ENCODE measurements at places on chromosomes 16 and 17.
A peak's percentile ranks its signal among the peaks of the same experiment; 100 is the strongest.

DNA sequence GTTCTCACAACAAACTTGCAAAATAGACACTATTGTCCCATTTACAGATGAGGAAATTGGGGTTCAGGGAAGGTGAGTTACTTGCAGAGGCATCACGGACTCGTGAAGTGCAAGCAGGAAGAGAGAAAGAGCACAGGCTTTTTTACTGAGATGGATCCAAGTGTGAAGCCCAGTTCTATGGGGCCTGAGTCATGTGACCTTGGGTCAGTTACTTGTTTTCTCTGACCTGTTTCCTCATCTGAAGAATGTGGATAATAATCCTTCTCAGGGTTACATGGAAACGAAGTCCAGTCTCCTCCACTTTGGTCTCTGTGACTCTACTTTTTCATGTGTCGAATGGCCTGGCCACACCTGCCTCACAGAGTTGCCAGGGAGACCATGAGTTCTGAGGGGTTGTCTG is 134.4 kb downstream of the SPACA3 start:
- DNase-seq: no peak

DNA sequence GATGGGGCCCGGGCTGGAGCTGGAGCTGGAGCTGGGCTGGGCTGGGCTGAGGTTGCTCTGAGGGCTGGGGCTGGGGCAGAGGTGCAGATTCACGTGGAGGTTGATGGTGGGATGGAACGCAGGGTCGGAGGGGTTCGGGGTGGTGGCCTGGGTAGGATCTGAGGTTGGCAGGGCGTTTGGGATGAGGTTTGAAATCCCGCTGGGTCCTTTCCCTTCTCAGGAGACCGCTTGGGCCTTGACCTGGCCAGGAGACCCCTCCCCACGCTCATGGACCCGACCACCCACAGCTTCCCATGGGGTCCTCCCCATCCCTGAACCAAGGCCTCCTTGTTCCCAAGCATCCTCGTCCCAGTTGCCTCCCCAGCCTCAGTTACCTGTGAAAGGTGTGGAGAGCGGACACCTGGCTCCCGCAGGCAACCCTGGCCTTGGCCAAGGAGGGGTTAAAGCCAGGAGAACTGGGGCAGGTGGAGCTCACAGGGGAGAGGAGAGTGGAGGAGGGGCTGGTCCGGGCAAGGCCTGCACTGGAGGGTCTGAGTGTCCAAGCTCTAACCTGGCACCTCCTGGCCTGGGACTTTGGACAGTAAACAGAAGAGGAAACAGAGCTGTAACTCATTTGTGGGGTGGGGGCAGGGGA is at the start of gene ASGR2:
Gene ASGR2 (minus strand): TSS at position 582 of the 634 bp plus-strand sequence. CDS start 582 bp downstream, outside the sequence.
- no peak for DNase-seq

- no peak for DNase-seq
Measured at GRCh38 chr16:17306745-17307144, 164.0 kb downstream of the XYLT1 start.

DNA sequence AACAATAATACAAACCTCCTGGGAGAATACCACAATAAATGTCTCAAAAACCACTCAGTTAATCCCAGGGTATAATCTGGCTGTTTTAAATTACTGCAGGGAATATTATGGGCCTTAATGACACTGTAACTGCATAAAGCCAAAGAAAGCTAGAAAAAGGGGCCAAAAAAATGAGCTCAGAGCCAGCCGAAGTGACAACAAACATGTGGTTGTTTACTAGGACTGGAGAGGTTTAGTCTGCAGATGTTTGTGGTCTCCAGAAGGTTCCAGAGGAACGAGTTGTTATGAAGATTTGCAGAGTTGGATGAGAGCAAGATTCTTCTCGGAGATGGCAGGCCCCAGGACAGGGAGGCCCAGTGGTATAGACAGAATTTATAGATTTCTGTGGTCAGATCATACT is 97.1 kb upstream of the AKTIP start:
- peak; percentile 20 for DNase-seq

DNA sequence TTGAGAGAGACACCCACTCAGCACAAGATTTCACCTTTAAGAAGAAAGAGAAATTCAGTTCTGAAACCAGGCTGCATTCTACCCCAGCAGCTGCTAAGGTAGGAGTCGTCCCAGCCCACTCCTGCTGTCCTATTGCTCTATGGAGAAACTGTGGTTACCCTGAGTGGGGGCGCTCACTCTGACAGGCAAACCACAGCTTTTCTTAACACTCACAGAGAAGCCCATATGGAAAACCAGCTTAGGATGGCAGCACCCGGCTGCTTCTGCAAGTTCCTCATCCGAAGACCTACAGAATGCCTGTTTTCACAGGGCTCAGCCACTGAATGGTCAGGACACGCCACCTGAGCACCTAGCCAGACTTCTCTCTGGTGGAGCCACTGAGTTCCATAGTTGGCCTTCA is 7.5 kb downstream of the ATP5PD start:
- no peak for DNase-seq

- no peak for DNase-seq
Measured at GRCh38 chr17:173166-173911, 8.1 kb downstream of the DOC2B start.

- DNase-seq: no peak
Measured at GRCh38 chr17:57466521-57466920, 210.2 kb downstream of the MSI2 start.

GRCh38 chr17:30197416-30197815 is 38.1 kb downstream of the SLC6A4 start:
- DNase-seq: no peak

DNA sequence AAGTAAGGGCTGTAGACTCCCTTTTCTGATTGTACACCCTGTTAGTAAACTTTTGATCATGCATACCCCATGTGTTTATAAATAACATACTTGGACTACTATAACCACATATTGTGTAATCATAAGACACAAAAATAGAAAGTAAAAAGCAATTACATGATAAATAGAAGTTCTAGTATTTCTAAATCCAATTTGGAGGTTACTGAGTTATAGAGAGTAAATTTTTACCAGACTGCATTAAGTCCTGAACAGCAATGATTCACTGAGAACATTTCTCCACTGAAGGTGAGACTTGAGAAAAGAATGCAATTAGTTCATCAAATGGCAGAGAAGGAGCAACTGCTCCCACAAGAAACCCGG is 7.7 kb upstream of the TBKBP1 start:
- no peak for DNase-seq

DNA sequence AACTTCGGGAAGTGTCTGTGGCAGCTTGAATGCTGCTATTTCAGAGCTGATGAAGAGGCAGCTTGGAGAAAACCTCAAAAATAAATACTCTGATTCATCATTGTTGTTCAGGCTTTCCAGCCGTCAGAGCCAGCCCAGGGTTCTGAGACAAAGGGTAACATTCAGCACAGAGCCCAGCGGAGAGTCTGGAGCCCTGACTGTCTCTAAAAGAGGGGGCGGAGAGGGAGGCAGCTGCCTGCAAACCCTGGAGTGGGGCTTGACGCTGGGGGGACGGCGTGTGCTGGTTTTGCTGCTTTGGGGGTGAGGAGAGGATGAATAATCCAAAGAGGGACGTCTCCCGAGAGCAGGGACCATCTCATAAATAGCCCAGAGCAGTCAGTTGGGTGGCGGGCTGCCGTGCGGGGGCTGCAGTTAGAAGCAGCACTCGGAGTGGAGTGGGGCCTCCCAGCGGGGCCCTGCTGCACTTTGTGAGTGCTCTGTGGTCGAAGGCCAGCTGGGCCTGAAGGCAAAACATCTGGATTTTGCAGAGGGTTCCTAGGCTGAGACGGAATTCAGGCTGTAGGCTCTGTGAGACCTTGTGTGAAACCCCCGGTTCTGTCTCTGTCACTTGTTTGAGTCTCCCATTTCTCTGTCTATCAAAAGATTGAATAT is 237.8 kb downstream of the PRKCA start:
- no peak for DNase-seq

DNA sequence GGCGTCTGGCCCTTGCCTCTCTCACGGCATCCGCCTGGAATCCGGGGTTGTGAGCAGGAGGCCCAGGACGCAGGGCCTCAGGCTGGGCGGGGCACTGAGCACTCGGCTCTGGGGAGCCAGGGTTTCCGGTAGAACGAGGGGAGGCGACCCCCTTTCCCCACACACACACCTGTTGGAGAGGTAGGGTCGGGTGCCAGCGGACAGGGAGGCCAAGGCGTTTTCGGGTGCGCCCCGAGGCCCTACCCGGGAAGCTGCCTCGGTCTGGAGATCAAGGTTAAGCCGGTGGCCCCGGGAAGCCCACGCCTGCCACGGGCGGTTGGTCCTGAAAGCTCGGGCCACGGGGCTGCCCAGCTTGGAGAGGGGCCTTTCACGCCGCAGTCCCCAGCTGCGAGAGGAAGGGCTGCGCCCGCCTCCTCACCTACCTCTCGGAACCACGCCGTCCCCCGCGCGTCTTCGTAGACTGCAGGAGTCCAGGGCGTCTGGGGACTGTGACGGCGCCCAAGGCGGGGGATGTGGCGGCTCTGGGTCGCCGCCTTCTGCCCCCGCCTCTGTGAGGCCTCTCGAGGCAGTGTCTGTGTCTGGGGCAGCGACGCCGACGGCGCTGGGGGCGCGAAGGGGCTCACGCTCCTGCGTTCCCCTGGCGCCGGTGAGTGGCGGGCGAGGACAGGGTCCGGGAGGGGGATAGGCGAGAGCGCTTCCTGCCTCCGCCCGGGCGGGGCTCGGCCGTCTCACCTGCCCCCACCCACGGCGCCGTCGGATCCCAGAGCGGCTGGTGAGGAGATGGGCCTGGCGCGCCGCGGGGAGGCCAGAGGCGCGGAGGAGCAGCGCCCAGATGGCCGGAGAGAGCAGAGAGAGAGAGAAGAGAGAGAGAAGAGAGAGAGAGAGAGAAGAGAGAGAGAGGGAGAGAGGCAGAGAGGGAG is 20.3 kb upstream of the HOXB9 start:
- DNase-seq: no peak

GRCh38 chr16:47019568-47019967 is 46.1 kb upstream of the DNAJA2 start:
- no peak for DNase-seq

DNA sequence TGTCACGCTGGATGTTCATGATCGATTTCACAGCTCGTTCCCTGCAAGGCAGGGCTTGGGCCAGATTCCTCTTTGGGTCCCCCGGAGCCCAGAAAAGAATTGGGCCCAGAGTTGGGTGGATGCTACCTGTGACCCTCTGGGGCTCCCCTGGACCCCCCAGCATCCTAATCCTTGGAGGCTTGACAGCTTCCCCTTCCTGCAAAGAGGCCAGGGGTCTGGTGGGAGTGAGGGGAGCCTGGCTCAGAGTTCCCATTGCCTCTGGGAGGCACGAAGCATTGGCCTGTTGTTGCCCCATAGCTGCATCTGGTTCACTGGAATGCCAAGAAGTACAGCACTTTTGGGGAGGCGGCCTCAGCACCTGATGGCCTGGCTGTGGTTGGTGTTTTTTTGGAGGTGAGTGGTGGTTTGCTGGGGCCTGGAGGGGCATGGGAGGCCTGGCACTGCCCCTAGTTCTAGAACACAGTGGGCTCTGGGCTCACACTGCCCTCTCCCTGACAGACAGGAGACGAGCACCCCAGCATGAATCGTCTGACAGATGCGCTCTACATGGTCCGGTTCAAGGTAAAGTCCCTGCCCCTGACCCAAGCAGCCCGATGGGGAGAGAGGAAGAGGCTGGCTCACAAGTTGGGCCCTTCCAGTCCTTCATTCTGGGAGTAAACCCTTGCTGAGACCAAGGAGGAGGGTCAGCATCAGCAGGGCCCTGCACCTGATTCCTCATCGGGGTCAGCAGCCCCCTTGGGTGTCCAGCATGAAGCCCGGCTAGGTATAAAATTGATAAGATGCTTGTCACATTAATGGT is 7.2 kb downstream of the CA7 start:
- DNase-seq: no peak

GRCh38 chr16:456891-457483 is 31.5 kb downstream of the RAB11FIP3 start:
- no peak for DNase-seq

DNA sequence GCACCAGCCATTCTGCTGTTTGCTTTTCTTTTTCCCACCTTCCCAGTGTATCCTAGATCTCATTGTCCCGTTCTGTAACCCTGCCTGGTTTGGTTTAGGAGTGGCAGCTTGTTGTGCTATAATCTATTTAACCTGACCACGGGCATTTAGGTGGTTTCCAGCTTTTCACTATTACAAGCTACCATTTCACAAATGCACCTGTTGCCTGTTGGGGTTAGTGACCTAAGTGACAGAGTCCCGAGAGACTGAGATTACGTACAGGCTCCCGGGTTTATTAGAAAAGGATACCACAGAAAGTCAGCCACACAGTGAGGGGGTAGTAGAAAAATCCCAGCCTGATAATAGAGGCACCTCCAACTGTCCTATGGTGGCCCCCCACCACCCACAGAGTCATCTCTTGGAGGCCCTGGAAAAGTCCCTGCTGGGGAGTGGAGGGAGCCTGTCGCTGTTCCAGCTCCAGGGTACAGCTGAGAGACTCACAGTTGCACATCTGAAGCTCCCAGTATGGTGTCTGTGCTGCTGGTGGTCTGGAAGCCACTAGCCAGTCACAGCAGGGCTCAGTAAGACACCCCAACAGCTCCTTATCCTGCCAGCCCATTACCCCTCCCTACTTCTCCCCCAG is 21.2 kb downstream of the CLEC16A start:
- no peak for DNase-seq

DNA sequence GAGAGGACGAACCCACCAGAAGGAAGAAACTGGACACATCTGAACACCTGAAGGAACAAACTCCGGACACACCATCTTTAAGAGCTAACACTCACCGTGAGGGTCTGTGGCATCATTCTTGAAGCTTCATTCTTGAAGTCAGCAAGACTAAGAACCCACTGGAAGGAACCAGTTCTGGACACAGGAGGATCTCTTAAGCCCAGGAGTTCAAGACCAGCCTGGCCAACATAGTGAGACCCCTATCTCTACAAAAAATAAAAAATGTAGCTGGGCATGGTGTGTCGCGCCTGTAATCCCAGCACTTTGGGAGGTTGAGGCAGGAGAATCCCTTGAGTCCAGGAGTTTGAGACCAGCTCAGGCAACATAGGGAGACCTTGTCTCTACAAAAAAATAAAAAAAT is 20.5 kb upstream of the WIPF2 start:
- no peak for DNase-seq

GRCh38 chr16:75385507-75386152 is 47.7 kb downstream of the CFDP1 start:
- peak; percentile 69 for DNase-seq

DNA sequence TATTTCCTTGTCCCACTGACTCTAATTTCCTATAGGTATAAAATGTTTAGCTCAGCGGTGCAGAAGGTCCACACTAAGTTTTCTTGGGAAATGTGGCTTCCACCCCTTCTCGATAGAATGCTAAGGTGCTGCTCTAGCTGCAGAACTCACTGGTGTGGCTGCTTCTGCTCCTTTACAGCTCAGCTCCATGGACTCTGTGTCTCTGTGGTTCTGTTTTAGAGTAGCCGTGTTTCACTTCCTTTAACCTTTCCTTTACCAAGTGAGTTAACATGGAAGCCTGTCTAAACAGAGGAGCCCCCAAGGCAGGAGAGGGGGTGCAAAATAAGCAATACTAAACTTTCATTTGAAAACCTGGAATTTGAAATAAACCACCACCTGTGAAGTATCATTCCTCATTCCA is 65.3 kb downstream of the SPECC1 start:
- no peak for DNase-seq

GRCh38 chr17:73639932-73640331 is 4.3 kb downstream of the SDK2 start:
- no peak for DNase-seq

All from HFF-Myc (cell line).